ENCODE measurements at places on chromosomes 7 and 10.

DNA sequence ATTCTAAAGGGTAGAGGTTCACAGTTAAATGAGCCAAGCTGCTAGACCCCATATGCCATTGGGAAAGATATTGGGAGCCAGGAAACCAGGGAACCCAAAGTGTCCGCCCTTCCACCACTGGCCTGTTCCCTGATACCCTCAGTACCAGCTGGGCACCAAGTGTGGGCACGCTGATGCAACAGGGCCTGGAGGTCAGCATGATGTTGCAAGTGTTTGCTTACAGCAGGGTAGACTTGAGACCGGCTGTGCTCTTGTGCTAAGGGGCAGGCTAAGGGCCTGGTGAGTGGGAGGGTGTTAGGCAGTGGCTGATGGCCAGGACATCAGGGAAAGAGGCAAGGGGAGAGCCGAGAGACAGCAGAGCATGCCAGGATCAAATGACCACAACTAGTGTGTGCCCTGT, 21.0 kb upstream of the MYL7 start:
- no peaks in the 10 kb centered on the region for H3K36me3 ChIP-seq
- DNase-seq = no peak
- H3K27me3 ChIP-seq = peaks cover 21% of the 10 kb centered on the region
- no peak overlapping the region for H3K4me3 ChIP-seq
- no peaks in the 10 kb centered on the region for H3K4me1 ChIP-seq

DNA sequence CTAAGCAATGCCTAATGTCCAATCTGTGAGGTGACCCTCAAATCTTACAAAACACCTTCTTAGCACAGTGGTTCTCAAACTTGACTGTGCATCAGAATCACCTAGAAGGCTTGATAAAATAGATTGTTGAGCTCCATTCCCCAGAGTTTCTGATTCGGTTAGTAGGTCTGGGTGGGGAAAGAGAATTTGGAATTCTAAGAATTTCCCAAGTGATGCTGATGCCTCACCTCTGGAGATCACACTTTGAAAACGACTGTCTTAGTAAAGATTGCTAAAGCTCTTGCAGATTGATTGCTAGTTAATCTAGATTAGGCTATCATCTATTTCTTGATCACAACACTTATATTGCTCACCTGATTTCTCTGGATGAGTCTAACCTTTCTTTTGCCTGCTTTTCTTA, 126.6 kb downstream of the PCLO start:
- DNase-seq = no peak
- H3K27ac ChIP-seq = no peak overlapping the region
- H3K4me1 ChIP-seq = no peaks in the 10 kb centered on the region
- no peaks in the 10 kb centered on the region for H3K36me3 ChIP-seq
- no peak overlapping the region for H3K4me3 ChIP-seq
- H3K27me3 ChIP-seq = no peaks in the 10 kb centered on the region

- no peak overlapping the region for H3K27ac ChIP-seq
- no peaks in the 10 kb centered on the region for H3K27me3 ChIP-seq
- DNase-seq = no peak
- H3K4me3 ChIP-seq = no peak overlapping the region
- H3K4me1 ChIP-seq = no peaks in the 10 kb centered on the region
Measured at GRCh38 chr10:113045147-113046055, 95.4 kb downstream of the TCF7L2 start.

GRCh38 chr7:126574276-126575250, 678.2 kb downstream of the GRM8 start:
- no peaks in the 10 kb centered on the region for H3K27me3 ChIP-seq
- H3K27ac ChIP-seq = no peak overlapping the region
- H3K36me3 ChIP-seq = no peaks in the 10 kb centered on the region
- H3K4me3 ChIP-seq = no peak overlapping the region
- no peaks in the 10 kb centered on the region for H3K4me1 ChIP-seq

DNA sequence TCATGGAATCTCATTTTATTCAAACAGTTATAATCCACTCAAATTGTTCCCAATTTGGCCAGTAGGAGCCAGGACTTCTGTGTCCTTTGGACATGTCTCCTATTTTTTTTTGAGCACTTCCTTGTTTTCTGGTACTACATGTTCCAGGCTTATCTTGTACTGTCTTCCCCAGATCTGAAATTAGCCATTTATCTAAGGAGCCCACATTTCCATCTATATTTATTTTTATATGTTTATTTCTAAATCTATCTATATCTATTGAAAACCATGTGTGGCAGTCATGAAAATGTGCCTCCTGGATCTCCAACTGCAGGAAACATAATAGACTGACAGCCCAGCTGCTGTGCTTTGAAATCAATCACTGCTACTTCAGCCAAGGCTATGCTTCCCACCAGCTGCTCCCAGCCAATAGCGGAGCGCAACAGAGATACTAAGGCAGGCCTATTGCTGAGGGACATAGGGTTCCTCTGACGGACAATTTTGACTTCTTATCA, 147.1 kb downstream of the LRRC4 start:
- no peak for DNase-seq
- H3K27ac ChIP-seq = no peak overlapping the region
- no peak overlapping the region for H3K4me3 ChIP-seq
- peaks cover 11% of the 10 kb centered on the region for H3K36me3 ChIP-seq
- H3K27me3 ChIP-seq = no peaks in the 10 kb centered on the region

DNA sequence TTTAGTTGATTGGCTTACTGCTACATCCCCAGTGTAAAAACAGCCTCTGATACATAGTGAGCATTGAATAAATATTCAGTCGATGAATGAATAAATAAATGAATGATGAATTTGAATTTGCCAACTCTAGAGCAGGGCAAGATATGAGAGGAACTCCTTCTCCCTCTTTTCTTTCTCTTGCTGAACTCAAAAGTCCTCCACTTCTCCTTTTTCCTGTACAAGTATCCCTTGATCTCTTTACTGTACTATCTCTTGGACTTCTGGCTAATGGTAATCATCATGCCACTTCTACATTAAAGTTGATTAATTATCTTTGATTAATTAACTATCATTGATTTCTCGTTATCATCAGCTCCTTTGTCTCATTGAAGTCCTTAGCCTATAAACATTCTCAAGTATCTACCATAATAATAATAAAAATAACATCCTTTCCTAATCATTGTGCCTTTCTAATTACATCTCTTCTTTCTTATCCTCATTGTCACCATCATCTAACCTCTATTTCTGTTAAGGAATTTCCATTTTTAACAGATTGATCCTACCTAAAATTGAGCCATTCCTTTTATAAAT, 10.6 kb downstream of the CPED1 start:
- DNase-seq = no peak
- H3K4me3 ChIP-seq = no peak overlapping the region
- peaks cover 30% of the 10 kb centered on the region for H3K27me3 ChIP-seq

DNA sequence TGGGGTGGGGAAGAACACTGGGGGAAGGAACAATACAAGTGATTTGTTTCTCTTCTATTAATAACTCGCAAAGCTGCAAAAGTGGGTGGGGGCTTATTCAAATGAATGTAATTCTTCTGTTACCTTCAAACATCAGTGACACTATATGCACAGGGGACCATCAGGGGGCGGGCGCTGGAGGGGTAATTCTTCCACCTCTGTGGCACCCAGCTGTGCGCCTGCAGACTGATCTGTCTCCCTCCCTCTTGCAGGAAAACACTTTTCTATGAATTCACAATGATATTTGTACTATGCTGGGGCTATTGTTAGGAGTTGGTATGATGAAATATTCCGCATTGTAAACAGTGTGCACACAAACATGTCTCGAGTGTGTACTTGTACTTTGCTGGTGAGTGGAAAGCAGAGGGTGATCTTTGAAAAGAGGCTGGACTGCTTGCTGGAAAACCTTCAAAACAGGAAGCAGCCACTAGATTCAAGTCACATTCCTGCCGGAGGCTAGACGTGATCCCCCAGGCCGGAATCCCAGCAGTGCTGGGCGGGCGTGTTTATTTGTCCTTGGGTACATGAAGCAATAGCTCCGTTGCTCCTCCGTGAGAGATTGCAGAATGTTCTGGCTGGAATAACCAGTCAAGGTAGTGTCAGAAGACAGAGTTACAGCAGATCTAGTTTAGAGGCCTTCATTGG, 15.8 kb upstream of the BNIP3 start:
- no peak overlapping the region for H3K27ac ChIP-seq
- peaks cover 4% of the 10 kb centered on the region for H3K4me1 ChIP-seq
- peaks cover 11% of the 10 kb centered on the region for H3K27me3 ChIP-seq

DNA sequence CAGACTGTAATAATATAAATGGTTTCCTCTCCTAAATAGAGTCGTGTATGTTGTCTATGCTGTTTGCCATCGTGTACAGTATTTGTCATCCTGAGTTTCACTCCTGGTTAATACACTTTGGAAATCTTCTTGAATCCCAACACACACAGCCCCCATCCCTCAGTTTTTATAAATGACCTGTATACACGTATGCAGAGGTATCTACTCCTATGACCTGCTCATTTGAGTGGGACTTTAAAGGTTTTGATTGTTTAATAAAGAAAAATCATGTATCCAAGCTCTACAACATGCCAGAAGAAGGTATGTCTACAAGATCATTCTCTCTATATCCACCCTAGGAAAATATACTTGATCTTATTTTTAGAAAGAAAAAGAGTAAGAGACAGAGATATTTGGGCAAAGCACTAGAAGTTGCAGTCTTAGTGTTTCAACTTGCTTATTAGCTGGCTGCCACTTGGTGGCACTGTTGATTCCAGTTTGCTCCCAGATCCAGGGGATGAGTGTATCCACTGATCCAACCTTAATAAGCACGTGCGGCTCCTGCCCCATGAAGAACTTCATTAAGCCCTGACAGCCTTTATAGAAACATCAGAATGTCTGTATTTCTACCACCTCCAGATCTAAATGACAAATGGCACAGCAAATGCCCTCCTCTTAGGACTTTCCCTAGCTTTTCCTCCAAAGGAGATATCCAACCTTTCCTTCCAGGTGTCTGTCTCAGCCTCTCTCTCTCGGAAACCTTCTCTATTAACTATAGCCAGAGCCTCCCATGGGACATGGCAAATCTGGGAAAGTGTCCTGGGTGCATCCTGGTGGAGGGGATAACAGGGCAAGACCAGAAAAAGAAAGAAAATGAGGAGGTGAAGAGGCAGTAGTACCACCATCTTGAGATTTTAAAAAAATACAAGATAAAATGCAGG, 181.6 kb upstream of the NEBL start:
- H3K4me1 ChIP-seq = no peaks in the 10 kb centered on the region
- H3K36me3 ChIP-seq = no peaks in the 10 kb centered on the region
- DNase-seq = no peak
- no peak overlapping the region for H3K4me3 ChIP-seq
- H3K27ac ChIP-seq = no peak overlapping the region

GRCh38 chr10:125720002-125720382, 483 bp downstream of the EDRF1 start:
- H3K27me3 ChIP-seq = no peaks in the 10 kb centered on the region
- peaks cover 30% of the 10 kb centered on the region for H3K4me1 ChIP-seq
- H3K4me3 ChIP-seq = peak overlapping the region; percentile 99
- peaks cover 24% of the 10 kb centered on the region for H3K36me3 ChIP-seq

GRCh38 chr10:75145590-75145989, 34.1 kb downstream of the SAMD8 start:
- peaks cover 8% of the 10 kb centered on the region for H3K36me3 ChIP-seq
- H3K4me1 ChIP-seq = peaks cover 24% of the 10 kb centered on the region
- no peak overlapping the region for H3K4me3 ChIP-seq
- no peak overlapping the region for H3K27ac ChIP-seq
- H3K27me3 ChIP-seq = no peaks in the 10 kb centered on the region

DNA sequence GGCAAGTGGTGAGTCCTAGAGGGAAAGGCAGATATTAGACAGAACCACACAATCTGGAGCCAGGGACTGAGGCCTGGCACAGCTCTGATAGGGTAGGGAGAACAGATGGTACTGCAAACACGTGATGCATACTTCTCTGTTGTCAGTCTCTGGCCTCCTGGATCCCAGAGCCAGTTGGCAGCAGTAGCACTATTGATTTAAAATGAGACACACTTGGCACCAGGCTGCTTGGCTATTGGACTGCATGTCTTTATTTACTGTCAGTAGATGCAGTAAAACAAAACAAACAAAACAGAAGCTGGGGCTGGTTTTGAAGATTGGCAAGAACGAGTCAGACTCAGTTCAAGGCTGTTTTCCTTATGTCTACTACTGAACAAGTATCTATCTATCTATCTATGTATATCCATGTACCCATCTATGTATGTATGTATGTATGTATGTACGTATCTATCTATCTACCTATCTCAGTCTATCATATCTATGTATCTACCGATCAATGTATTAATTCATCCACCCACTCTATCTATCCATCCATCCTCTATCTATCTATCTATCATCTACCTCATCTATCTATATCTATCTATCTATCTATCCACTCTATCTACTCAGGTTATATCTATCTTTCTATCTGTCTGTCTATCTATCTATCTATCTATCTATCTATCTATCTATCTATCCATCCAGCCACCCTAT, 23.4 kb upstream of the MGAM2 start:
- no peak overlapping the region for H3K4me3 ChIP-seq
- no peaks in the 10 kb centered on the region for H3K27me3 ChIP-seq
- no peak overlapping the region for H3K27ac ChIP-seq
- no peaks in the 10 kb centered on the region for H3K4me1 ChIP-seq
- no peaks in the 10 kb centered on the region for H3K36me3 ChIP-seq

DNA sequence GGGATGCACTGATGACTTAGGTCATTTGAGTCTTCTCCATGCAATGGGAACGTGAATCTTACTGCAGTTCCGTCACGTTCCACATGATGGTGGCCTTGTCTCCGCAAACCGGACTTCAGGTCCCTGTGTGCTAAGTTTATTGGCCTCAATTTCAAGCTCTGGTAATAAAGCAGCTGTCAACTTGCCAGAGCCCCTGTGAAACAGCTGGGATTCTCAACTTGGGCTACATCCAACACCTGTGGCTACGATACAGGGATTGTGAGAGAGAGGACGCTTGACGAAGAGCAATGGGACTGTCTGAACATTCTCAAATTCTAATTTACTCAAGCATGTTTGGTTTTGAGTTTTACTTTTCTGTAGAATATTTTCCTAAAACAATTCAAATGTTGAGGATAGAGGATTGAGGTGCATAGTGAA, 174.2 kb downstream of the PTN start:
- no peak for DNase-seq
- H3K27ac ChIP-seq = no peak overlapping the region
- H3K36me3 ChIP-seq = no peaks in the 10 kb centered on the region

DNA sequence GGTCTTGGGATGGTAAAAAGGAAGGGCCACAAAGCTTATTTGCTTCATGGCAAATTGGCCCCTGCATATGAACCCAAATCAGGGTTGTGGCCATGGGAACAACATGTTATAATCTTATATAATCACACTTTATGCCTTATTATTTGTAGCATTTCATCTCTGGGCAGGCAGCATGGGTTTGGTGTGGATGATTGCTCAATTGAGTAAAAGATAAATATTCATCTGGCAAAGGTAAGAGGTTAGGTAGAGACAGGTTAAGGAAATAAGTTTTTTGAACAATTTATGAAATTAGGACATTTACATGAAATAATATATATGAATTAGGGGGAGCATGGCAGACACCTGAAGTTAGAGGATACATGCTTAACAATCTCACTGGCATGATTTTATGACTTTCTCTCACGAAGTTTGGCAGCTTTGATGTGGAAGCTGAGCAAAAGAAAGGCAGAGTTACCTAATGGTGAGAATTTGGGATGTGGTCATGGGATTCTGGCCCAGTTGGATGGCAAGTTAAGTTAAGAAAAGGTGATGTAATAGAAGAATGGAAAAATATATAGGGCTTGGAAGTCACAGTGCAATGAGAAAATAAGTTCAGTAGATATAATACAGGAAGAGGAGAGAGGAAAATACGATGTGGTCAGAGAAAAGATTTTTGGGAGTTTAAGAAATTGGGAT, 88.1 kb upstream of the FAM3C start:
- peaks cover 2% of the 10 kb centered on the region for H3K36me3 ChIP-seq
- no peak overlapping the region for H3K4me3 ChIP-seq
- no peak overlapping the region for H3K27ac ChIP-seq
- no peaks in the 10 kb centered on the region for H3K27me3 ChIP-seq
- no peak for DNase-seq
- peaks cover 8% of the 10 kb centered on the region for H3K4me1 ChIP-seq
